ENCODE measurements at places on chromosomes 3 and 15.

DNA sequence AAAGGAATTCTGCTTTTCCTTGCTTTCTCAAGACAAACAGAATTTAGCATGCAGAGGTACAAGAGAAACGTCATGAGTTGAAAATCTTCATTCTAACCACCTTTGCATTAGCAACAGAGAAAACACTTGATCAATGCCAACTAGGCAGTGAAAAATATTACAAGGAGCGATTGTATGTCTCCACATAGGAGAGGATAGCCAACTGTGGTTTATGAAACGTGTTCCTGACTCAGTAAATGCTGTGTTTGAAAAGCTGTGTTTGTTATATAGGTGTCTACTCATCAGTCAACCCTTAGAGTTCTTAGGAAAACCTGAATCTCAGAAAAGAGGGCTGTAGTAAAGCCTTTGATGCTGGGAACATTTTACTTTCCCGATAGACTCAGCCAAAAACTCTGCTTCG lies 102.4 kb downstream of the FRMD4B start:
- no peak for DNase-seq

GRCh38 chr3:112377568-112378071 lies 44.7 kb downstream of the CD200 start:
- no peak for DNase-seq

GRCh38 chr3:31423482-31423881 lies 109.2 kb upstream of the STT3B start:
- no peak for DNase-seq

DNA sequence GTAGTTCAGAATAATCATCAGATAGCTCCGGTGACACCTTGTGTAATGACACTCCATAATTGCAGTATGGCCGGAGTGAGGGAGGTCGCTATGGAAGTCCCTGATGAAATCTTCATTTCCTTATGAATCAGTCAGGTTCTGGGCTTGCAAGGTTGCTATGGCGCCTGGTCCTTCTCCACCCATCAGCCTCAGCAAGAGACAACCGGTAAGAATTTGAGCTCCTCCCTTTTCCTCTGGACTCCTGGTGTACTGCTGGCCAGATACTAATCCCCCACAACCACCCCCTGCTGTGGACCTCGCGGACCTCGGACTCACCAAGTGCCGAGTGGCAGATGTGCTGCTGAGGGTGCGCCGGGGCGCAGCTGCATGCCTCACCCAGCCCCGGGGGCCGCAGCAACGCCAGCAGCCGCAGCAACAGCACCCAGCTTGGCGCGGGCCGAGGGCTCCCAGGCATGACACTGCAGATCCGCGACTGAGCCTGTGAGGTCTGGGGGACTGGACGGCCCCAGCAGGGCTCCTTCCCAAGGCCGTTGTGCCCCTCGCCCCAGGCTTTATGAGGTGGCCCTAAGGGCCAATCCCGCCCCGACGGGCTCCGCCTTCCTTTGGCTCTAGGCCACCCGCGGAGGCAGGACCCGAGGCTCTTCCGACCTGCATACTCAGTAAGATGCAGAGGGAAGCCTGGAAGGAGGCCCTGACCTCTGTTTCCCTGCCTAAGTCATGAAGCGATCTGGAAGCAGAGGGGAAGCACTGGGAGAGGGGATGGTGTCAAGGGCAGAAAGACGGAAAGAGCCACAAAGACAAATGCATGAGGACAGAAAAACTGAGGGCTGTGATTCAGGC lies at the start of gene TIMP4:
Gene TIMP4, minus strand, starts transcription at position 526 of the 840 bp plus-strand sequence. Its CDS starts 72 bp downstream, at position 454.
- DNase-seq, result no peak

- DNase-seq, result no peak
Observed at GRCh38 chr3:87595798-87596197, 319.4 kb upstream of the POU1F1 start.

DNA sequence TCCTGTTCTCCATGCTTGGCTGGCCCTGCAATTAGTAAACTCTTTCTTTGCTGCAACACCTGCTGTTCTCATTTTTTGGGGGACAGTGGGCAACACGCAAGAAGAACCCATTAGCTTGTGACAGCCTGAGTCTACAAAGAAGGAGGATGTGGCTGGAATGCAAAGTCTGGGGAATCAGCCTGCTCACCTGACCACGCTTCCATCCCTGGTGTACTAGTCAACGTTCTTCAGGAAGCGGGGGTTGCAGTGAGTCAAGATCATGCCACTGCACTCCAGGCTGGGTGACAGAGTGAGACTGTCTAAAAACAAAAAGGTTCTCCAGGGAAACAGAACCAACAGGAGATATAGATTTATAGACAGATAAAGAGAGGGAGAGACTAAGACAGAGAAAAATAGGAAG lies 27.7 kb upstream of the KBTBD12 start:
- no peak for DNase-seq

DNA sequence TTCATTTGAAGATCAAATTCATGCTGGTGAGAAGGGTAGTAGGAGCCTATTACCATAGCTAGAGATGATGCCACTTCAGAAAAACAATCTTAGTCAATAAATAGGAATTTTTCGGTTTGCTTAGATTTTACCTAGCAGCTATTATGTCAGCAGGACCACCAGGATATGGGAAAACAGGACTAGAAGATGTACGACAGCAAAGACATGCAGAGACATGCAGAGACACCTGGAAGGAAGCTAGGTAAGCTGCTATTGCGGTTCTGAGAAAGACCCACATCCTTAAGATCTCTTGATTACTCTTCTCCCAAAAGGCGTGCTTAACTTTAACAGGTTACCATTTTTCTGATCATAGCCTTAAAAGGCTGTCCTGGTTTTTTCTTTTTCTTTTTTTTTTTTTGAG lies 64.8 kb upstream of the THSD4 start:
- no peak for DNase-seq

DNA sequence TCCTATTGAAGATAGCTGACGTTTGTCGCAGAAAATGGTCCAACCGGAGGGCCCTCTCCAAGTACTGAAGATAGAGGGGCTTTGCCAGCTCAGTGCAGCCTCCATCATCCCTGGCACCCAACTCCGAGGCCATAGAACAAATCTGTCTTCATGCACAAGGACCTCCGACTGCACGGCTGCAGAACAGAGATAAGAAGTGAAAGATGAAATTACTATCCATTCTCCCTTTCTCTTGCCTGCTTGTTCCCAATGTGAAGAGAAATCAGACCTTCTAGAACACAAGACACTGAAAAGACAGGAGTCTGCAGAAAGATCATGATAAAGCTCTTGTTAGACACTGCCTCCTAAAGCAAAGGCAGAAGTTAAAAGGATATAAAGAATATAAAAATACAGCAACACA lies 19.9 kb downstream of the INO80 start:
- no peak for DNase-seq

GRCh38 chr15:90049666-90050604 lies 48.8 kb downstream of the ZNF710 start:
- DNase-seq, result no peak

DNA sequence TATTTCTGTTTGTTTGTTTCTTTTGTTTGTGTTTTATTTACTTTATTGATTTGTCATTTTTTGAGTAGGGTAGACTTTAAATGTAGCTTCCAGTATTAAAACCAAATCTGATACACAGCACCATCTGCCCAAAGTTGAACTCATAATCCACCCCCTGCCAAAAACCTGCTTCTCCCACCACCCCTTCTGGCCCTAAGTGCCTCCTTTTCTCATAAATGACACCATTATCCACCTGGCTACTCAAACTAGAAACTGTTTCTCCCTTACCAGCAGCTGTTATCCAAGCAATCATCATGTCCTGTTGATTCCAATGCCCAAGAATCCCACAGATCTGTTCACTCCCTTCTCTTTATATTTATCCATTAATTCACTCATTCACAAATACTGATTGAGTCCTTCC lies 21.8 kb upstream of the PTX3 start:
- no peak for DNase-seq

DNA sequence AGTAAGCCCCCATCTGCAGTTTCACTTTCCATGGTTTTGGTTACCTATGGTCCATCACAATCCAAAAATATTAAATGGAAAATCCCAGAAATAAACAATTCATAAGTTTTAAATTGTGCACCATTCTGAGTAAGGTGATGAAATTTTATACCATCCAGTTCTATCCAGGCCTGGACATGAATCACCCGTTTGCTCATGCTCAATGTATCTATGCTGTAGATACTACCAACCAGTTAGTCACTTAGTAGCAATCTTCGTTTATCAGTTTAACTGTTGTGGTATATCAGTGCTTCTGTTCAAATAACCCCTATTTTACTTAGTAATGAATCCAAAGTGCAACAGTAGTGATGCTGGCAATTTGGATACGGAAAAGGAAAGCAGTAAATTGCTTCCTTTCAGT lies 381.9 kb upstream of the AGTR1 start:
- no peak for DNase-seq

- no peak for DNase-seq
Observed at GRCh38 chr15:80967991-80968510, 21.6 kb downstream of the MESD start.

GRCh38 chr15:83813682-83814081 lies 159.8 kb downstream of the ADAMTSL3 start:
- DNase-seq, result no peak

DNA sequence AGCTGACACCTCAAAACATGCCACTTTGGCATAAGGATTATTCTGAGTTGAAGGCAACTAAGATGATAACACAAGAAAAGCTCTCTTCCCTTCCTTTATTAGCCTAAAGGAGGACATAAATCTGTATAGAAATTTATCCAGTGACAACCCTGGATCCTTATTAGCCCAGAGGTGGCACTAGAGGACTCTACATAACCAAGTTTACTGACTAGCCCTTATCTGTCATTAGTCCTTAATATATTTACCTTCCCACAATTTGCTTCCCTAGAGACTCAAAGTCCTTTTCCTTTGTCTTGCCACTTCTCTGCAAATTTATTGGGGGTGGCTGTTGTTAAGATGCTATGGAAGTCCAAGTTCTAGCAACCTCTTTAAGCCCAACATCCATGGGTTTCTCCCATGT lies 26.7 kb downstream of the CEP70 start:
- no peak for DNase-seq

GRCh38 chr15:58165661-58166060 lies 27.5 kb downstream of the AQP9 start:
- no peak for DNase-seq

GRCh38 chr3:1728510-1728909 lies 370.2 kb upstream of the CNTN4 start:
- no peak for DNase-seq

GRCh38 chr15:78308422-78309032 lies 9.1 kb upstream of the SKIC8 start:
- DNase-seq, result no peak

DNA sequence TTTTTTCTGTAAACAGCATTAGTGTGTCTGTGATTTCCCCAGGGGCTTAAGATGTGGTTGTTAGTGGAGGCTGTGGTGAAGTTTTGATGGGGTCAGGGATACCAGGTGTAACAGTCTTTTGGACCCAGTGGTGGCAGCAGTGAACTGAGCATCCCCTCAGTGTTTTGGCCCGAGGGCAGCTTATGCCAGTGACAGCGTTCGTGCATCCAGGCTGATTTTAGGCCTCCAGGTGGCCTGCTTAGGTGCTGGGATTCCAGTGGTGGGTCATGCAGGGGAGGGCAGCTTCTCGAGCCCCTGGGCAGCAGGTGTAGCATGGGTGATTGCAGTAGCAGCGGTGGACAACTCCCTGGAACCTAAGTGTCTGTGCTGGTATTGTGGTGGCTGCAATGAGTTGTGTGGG lies 29.2 kb downstream of the STT3B start:
- no peak for DNase-seq

GRCh38 chr3:110754212-110754916 lies 317.3 kb upstream of the NECTIN3 start:
- DNase-seq, result no peak

DNA sequence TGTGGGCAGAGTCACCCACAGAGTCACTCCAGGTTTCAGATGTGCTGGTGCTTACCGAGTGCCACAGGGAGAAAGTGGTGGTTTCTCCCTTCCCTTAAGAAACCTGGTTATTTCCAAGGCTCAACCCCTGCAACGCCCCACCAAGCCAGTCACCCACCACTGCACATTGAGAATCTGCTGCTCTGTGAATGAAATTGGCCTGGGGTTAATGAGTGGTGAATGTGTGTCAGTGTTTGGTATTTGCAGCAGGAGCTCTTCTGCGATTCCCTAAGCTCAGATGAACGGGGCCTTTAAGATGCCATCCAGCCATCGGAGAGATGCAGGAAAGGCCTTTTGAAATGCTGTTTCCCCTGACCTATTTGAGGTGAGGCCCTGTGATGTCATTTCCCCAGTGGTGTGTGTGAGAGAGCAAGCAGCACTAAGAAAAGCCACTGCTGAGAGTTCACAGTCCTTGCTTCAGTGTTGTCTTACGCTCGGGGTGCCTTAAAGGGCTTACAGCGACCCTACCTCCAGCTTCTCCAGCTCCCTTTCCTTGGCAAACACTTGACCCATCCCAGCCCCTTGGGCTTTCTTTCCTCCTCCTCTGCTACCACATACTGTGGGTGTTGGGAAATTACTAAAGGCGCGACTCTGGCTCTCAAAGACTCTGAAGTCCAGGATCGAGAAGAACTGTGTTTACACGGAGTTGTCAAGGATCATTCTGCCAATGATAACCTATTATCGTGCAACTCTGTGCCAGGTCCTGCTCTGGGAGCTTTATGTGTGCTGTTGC lies 68.9 kb downstream of the SMAD3 start:
- DNase-seq, result no peak

GRCh38 chr3:49462222-49462621 lies 7.8 kb upstream of the DAG1 start:
- no peak for DNase-seq

DNA sequence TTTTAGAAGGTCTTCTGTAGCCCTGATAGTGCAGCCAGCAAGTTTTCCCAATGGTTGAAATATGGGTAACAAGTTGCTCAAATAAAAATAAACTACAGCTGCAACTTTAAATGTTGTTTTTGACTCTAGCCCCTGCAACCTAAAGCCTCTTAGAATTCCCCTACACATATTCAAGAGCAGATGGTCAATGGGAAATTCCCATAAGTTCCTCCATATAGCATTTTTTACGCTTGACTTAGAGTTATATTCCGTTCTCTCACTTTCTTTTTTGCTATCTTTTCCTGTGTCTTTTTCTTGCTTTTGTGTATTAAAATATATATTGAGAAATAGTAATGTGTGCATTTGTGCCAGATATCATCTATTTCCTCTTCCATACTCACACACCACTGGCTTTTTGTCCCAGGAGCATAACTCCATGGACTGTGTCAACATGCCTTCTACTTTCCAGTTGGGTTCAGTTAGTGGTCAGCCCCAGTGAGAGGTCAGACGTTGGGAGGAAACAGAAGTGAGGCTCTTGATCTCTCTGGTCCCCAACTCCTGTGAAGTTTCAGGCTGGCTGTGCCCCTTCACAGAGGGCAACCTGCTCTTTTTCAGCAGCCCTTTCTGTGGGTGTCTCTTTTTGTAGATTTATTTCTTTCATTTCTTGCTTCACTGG lies 63.3 kb upstream of the TP63 start:
- DNase-seq, result no peak
